Calu3 (cell line): ENCODE measurements at places on chromosomes 4 and X. TPM values are rescaled to one million over a fixed set of nuclear protein-coding genes. Genes with fewer than 3 reads are reported as not detected.

Gene RBM46
- not detected in 2 replicates for total RNA-seq

Gene TCEAL1
- total RNA-seq: 16.4 and 17.1 TPM in 2 replicates

Gene RHOXF2
- total RNA-seq: not detected in 2 replicates

Gene RAB39B
- total RNA-seq: 0.38 and 0.44 TPM in 2 replicates

Gene PRDX4
- total RNA-seq: 129 and 132 TPM in 2 replicates

Gene MID1IP1
- 46.7 and 53.5 TPM in 2 replicates for total RNA-seq

Gene CENPVL1
- not detected in 2 replicates for total RNA-seq

Gene CCSER1
- total RNA-seq: 6.2 and 7.1 TPM in 2 replicates

DNA sequence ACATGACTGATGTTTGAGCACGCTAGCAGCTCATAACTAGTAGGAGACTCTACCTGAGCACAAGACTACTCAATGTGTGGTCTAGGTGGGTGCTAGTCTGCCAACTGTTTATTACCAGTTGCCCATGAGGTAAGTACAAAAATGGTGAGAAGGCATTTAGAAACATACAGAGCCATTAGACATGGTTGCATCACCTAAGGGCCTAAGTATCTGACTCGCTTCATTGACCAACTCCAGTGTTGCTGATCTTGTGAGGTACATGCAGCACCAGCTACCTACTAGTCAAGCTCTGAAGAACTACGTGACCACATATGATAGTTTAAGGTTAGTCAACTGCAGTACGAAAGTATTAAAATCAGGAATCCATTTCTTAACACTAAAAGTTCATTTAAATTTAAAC, 39.9 kb downstream of the APBB2 start:
- no peak for DNase-seq

GRCh38 chr4:89344571-89344970, 37.0 kb upstream of the GPRIN3 start:
- no peak for DNase-seq

DNA sequence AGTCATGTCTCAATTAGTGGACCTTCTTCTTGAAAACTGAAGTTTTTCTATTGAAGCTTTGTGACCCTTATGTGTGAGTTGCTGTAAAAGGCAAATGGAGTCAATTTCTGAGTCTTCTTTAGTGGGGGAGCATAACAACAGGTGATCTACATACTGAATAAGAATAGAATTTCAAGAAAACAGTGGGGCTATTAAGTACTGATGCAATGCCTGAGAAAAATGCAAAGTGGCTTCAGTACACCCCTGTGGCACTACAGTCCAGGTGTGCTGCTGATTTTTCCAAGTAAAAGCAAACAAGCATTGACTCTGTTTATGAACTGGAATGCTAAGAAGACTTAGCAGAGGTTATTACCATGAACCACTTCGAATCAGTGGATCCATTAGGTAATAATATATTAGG, 328.0 kb upstream of the PABPC4L start:
- DNase-seq: no peak

- DNase-seq: no peak
Observed at GRCh38 chrX:77347572-77347971, 99.6 kb upstream of the FGF16 start.

DNA sequence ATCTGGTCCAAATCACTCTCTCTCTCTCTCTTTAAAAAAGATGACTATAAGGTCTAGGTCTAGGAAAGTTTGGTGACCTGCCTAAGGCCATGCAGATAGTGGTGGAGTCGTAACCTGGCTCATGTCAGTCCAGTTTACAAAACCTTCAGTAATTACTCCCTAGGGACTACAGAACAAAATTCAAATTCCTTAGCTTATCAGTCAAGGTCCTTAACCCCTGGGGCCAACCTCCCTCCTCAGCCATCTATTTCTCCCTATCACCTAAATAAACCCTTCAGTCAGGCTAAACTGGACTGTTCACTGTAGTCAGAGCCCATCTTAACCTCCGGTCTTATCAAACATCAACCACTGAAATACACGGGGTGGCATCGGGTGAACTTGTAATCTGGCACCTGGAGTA, 68.9 kb downstream of the MAP3K15 start:
- DNase-seq: no peak

- peak; percentile 87 for DNase-seq
Observed at GRCh38 chrX:107731831-107732502, 43.6 kb downstream of the TSC22D3 start.

DNA sequence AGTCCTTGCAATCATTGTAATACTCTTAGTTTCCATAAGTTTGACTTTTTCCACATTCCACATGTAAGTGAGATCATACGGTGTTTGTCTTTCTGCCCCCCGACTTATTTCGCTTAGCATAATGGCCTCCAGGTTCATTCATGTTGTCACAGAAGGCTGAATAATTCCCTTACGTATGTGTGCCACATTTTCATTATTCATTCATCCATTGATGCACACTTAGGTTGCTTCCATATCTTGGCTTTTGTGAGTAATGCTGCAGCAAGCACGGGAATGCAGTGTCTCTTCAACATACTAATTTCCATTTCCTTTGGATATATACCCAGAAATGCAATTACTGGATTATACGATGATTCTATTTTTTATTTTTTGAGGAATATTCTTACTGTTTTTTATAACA, 22.0 kb upstream of the VEGFC start:
- DNase-seq: no peak

DNA sequence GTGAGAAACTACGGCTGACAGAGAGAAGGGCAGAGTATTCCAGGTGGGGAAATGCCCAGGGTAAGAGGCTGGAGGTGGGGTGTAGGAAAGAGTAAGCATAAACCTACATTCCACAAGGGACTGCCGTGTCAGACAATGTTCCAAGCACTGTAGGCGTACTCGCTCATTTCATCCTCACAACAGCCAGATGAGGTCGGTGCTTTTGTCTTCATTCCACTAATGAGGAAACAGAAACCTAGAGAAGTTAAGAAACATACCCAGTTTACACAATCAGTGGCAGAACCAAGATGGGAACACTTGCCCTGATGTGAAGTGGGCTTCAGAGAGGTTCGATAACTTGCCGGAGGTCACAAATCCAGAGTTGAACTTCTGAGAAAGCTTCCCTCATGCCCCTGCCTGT, 4.6 kb downstream of the SASH3 start:
- no peak for DNase-seq

- DNase-seq: peak; percentile 38
Observed at GRCh38 chr4:77600521-77601451, 4.8 kb upstream of the CXCL13 start.

GRCh38 chr4:73415807-73416238, 11.7 kb downstream of the ALB start:
- no peak for DNase-seq

- DNase-seq: no peak
Observed at GRCh38 chr4:81754169-81754568, 282.5 kb upstream of the RASGEF1B start.

- no peak for DNase-seq
Observed at GRCh38 chr4:109969919-109970318, 57.2 kb downstream of the EGF start.

DNA sequence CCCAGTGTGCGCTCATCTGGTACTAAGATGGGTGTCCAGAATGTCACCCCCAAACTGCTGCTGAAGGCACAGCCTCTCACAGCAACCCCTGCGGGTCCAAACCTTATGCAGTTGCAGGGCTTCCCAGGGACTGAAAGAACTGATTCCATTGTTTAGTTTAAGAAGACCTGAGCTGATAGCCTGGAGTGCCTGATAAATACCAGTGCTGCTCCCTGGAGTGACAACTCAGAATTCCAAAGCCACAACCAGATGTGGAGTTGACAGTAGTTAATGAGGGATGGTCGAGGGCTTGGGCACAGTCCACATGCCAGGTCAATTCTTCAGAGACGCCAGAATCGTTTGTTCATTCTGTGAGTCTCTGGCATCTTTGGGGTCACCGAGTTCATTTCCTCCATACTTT, 71.2 kb downstream of the LNX1 start:
- DNase-seq: no peak

GRCh38 chr4:13980317-13981310, 353.1 kb upstream of the BOD1L1 start:
- no peak for DNase-seq

GRCh38 chr4:88158489-88159228, at the start of gene ABCG2:
Gene ABCG2 (minus strand): TSS chr4:88158639. CDS start chr4:88139995, 18,644 bp downstream.
- DNase-seq: peak; percentile 24

DNA sequence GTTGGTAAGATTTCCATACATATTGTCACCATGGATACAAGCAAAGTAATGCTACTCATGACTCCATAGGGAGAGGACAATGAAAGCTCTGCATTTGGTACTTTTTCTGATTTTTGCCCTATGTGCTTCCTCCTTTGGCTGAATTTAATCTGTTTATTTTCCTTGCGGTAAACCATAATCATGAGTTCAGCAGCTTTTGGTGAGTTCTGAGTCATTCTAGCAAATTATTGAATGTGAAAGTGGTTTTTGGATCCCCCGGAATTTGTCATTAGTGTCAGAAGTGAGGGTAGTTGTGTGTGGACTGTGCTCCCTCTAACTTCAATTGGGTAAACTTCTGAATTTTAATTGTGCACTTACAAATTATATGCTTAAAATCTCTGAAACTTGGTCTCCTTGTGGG, 170.3 kb downstream of the MOSPD2 start:
- DNase-seq: no peak

DNA sequence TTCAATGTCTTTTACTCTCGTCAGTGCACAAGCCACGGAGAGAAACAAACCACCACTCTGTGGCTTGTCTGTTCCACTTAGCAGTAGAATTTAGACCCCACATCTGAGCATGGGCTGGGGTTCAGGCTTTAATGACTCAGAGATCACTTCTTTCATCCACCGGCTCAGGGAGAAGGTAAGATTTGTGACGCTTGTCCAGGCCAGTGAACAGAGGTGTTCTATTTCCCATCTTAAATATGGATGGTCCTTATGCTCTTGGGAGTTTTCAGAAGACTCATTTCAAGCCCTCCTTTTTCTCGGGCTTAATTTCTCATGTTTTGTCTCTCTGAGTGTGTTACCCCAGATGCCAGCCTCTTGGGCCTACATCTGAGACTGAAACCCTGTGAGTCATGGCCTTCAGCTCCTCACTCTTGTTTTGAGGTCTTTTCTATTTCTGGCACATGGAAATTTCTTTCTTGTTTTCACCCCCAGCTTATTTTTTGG, 127.4 kb upstream of the SFRP2 start:
- DNase-seq: no peak
